Thoracic aorta (tissue), 2 donors: ENCODE measurements at places on chromosomes 3 and 15.

DNA sequence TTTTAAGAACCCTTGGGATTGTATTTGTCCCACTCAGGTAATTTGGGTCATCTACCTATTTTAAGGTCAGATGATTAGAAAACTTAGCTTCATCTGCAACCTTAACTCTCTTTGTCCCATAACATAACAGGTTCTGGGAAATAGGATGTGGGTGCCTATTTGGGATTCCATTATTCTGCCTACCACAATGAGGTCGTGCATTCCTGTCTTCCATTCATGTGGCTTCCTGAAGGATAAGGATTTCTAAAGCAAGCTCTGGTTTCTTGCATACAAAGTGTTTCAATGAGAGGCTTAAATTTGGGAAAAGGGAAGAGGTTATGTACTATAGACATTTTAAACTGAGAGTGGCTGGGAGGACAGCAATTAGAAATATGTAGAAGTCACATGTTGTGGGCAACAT lies 190.3 kb downstream of the MCTP2 start:
- H3K27me3 ChIP-seq = no peaks in the 10 kb centered on the region
- no peak overlapping the region for H3K4me3 ChIP-seq
- no peaks in the 10 kb centered on the region for H3K36me3 ChIP-seq
- H3K27ac ChIP-seq = no peak overlapping the region

GRCh38 chr15:85403745-85404144 lies 23.3 kb downstream of the AKAP13 start:
- no peak overlapping the region for H3K4me3 ChIP-seq
- no peaks in the 10 kb centered on the region for H3K27me3 ChIP-seq
- peaks cover 70% of the 10 kb centered on the region for H3K4me1 ChIP-seq
- H3K36me3 ChIP-seq = no peaks in the 10 kb centered on the region
- H3K27ac ChIP-seq = no peak overlapping the region
- DNase-seq = no peak

DNA sequence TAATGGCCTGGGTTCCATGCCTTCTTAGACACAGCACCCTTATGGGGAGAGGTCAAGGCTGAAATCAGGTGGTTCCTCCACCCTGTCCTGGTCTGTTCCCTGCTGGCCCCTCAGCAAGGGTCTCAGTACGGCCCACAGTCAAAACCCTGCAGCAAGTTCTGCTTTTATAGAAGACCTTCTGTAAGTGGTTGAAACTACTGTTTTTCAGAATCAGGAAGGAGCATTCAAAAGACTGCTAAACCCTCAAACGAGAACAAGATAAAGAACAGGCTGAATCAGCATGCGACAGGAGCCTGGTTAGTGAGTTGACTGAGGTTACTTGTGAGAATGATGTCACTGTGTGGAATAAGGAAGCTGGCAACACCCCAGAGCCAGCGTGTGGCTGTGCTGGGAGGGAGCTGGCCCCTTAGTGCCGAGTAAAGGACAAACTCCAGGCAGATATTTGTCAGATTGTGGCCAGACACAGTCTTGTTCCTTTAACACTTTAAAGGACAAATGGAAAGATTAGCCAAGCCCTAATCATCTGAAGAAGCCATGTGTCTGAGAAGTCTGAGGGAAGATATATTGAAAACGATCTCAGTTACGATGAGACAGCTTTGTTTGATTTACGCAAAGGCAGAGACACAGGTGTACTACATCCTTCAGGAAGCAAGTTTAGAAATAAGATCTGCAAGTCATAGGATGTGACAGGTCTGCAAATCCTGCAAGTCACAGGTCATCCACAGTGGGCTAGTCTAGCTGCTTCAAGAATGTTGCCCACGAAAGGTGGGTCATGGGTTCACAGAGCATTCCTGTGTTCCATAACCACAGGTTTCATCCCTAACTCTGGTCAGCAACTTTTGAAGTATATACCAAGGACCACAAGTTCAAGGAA lies 54.0 kb downstream of the B3GNT5 start:
- no peaks in the 10 kb centered on the region for H3K36me3 ChIP-seq
- H3K27ac ChIP-seq = no peak overlapping the region
- no peaks in the 10 kb centered on the region for H3K27me3 ChIP-seq
- no peak overlapping the region for H3K4me3 ChIP-seq
- peak; percentile 18 for DNase-seq

GRCh38 chr3:184748219-184749135 lies 36.6 kb upstream of the MAGEF1 start:
- no peaks in the 10 kb centered on the region for H3K36me3 ChIP-seq
- no peak overlapping the region for H3K27ac ChIP-seq
- no peak for DNase-seq

DNA sequence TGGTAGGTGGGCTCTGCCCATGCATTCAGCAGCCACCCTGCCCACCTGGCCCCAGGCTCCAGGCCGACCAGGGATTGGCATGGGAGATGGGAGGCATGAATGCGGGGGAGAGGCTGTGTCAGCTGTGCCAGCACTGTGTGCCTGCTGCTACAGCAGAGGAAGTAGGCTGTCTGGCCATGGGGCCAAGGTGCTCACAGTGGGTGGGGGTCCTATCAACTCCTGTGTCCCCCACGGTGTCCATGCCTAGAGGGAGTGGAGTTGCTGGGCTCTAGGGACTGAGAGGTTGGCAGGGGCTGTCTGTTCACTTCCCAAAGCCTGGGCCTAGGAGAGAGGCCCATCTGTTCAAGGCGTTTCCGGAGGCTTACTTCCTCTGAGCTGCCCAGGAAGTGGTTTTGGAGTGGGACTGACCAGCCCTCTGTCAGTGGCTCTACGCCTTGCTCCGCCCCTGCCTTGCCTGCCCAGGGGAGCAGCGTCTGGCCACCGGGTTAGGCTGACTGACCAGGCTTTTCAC lies 5.8 kb downstream of the PRKCD start:
- peak overlapping the region; percentile 9 for H3K4me3 ChIP-seq
- DNase-seq = no peak
- H3K27me3 ChIP-seq = no peaks in the 10 kb centered on the region
- H3K4me1 ChIP-seq = peaks cover 57% of the 10 kb centered on the region

DNA sequence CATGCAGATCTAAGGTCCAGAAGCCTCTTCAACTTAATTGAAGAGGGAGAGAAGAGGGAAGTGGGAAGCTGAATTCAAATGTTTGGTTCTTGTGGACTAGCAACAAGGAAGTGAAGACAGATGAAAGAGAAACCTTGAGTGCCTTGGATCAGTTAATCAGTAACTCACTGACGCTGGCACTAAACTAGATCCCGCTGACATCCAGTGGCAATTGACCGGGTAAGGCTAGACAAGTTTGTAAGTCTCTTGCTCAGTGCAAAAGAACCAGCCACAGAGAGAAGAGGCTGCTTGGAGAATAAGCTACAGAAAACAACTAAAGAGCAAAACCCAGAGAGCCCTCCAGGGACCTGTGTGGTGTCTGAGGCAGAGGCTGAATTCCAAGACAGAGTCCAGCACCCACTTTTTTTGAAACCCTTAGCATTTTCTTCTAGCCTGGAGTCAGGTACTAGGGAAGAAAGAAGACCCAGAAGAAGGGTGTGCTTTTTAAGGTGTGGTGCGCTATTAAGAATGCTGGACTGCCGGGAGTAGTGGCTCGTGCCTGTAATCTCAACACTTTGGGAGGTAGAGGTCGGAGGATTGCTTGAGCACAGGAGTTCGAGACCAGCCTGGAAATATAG lies 6.9 kb downstream of the PLCH1 start:
- no peak overlapping the region for H3K4me3 ChIP-seq
- H3K36me3 ChIP-seq = no peaks in the 10 kb centered on the region
- H3K27ac ChIP-seq = no peak overlapping the region
- DNase-seq = no peak
- H3K27me3 ChIP-seq = no peaks in the 10 kb centered on the region

DNA sequence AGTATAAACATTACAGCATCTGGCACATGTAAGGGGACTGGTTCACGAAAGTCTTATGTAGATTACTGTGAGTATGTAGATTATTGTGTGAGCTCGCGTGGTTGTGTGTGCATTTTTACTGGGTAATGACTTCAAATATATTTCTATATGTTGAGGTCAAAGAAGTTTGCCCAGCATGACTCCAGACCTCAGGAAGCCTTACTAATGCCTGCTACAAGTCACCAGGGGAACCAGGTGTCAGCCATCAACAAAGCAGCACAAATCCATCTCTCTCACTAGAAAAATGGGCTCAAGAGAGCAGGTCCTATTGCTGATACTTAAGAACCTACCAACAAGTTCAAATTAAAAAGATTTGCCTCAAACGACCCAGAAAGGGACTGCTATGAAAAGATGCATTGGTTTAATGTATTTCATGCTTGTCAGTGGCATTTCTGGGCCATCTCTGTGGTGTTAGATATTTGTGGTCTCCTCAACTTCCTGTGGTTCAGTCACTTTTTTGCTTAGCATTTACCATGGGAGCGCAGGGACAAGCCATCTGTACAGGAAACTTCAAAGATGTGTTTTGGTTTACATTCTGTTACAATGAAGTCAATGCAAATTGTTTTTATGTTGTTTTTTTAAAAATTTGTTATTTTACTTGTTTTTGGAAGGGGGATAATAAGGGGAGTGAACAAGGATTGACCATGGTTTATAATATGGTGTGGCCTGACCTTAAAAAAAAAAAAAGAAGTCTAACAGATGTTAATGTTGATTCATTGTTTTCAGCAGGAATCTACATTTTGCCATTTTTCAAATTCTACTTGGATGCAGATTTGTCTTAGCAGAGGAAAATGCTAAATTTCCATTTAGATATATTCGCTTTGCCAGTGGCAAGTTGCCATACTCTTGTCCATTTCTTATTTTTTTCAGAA lies 172.1 kb upstream of the ADAMTS9 start:
- no peak overlapping the region for H3K27ac ChIP-seq
- no peak for DNase-seq
- H3K36me3 ChIP-seq = no peaks in the 10 kb centered on the region
- H3K4me1 ChIP-seq = no peaks in the 10 kb centered on the region

DNA sequence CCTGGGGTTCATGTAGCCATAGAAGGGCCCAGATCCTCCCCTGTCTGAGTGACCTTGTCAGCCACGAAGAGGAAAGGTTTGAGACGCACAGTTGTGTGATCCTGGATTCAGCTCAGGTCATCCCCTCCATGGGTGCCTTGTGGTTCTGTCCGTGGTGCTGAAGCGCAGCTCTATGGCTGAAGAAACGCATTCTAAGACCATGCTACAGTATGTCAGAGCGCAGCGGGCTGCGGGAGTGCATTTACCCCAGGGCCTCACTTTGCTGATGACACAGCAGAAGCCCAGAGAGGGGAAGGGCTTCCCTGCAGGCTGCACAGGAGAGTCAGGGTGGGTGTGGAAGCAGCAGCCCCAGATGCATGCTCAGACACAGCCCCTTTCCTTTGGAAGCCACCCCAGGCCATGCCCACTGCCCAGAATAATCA lies 68.8 kb upstream of the IQSEC1 start:
- no peaks in the 10 kb centered on the region for H3K27me3 ChIP-seq
- no peak for DNase-seq
- no peak overlapping the region for H3K27ac ChIP-seq
- H3K4me1 ChIP-seq = no peaks in the 10 kb centered on the region

DNA sequence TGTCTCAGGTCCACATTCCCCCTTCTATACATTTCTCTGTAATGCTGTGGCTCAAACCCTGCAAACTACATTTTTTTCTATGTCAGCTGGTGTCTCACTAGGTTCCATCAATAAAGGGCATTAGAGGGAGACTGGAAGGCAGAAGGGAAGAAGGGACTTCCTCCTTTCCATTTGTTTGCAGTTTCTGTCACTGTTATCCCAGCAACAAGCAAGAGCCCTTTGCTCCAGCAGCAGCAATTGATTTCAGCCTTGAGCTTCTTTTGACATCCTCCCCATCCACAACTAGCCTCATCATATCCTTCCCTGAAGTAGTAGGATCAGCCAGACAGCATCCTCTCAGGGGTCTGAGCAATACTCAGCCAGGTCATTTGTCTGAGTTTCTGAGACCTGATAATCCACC lies 5.3 kb upstream of the NCK1 start:
- no peaks in the 10 kb centered on the region for H3K27me3 ChIP-seq
- H3K36me3 ChIP-seq = no peaks in the 10 kb centered on the region
- H3K27ac ChIP-seq = no peak overlapping the region
- H3K4me1 ChIP-seq = peaks cover 7% of the 10 kb centered on the region
- no peak for DNase-seq
- H3K4me3 ChIP-seq = no peak overlapping the region

DNA sequence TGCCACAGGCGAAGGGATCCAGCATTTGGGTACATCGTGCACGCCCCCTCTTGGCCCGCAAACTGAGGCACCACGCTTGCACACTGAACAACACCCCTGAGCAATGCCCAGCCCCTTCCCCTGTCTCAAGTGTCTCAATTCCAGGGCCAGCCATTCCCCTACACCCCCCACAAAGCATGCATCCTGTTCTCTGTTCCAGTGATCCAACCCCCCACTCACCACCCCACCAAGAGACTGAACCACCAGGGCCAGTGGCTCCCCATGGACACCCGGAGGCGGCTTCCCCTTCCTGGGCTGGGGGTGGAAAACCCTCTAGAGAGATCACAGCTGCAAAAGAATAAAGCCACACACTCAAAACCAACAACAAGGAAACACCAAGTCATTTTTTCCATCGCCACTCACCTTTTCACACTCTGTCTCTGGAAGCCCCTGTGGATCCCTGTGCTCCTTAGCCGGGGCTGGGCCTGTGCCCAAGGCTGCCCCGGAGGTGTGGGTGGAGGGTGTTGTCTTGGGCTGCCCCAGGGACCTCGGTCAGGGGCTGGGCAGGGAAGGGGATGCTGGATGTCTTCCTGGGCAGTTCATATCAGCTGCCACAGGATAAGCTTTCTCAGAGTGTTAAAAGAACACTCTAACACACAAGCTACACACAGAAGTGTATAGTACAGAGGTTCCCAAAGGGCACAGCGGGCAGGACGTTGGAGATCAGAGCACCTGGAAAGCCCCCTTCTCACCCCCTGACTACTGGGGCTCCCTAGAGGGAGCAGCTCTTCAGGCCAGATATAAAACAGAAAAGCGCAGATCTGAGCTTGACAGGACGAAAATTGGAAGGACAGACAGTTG lies 92.5 kb downstream of the CHSY1 start:
- no peaks in the 10 kb centered on the region for H3K36me3 ChIP-seq
- H3K27me3 ChIP-seq = no peaks in the 10 kb centered on the region
- no peak for DNase-seq

DNA sequence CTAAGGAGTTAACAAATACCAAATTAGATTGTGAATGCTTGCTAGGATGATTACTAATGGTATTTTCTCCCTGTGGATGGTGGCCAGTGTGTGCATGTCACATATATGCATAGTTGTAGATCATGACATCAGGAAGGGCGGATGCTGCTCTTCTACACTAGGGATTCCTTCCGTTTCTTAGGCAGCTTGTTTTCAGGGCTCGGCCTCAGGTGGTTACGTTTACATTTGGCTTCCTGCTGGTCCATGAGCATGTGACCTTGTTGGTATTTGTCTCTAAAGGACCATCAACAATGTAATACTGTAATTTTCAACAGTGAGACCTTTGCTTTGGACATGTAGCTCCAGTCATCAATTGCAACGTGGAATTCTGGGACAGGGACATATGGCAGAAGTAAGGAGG lies 221.4 kb downstream of the NR1D2 start:
- H3K4me1 ChIP-seq = peaks cover 83% of the 10 kb centered on the region
- peak overlapping the region; percentile 41 for H3K27ac ChIP-seq
- H3K36me3 ChIP-seq = no peaks in the 10 kb centered on the region
- no peak overlapping the region for H3K4me3 ChIP-seq

GRCh38 chr15:28123408-28124023 lies 24.4 kb upstream of the OCA2 start:
- no peak overlapping the region for H3K4me3 ChIP-seq
- DNase-seq = no peak
- H3K27me3 ChIP-seq = no peaks in the 10 kb centered on the region

- H3K36me3 ChIP-seq = no peaks in the 10 kb centered on the region
- H3K27me3 ChIP-seq = no peaks in the 10 kb centered on the region
- no peak overlapping the region for H3K27ac ChIP-seq
These were observed 43.0 kb upstream of the IDH2 start for GRCh38 chr15:90145259-90145658.
